ENCODE measurements at places on chromosomes 5 and 9. TPM values are rescaled to one million over a fixed set of nuclear protein-coding genes. Genes with fewer than 3 reads are reported as not detected.

FRMPD1 gene
- total RNA-seq, result not detected

SPATA31E1 gene
- not detected for total RNA-seq

PSMD5 gene
- total RNA-seq, result 38.9 TPM

PAM gene
- total RNA-seq, result 115 TPM

THOC3 gene
- total RNA-seq, result 64.7 TPM

ACTBL2 gene
- 1.7 TPM for total RNA-seq

PITX1 gene
- 10.3 TPM for total RNA-seq

ENC1 gene
- 70.8 TPM for total RNA-seq

SHISAL2B gene
- total RNA-seq, result not detected

TGFBI gene
- total RNA-seq, result 483 TPM

FOXI1 gene
- not detected for total RNA-seq

HACD4 gene
- total RNA-seq, result 2.8 TPM

KCNMB1 gene
- total RNA-seq, result not detected

TMEFF1 gene
- 0.90 TPM for total RNA-seq

IL4 gene
- not detected for total RNA-seq

STKLD1 gene
- total RNA-seq, result 0.28 TPM

BARHL1 gene
- total RNA-seq, result not detected

DOCK2 gene
- 1.4 TPM for total RNA-seq

TRIM23 gene
- 33.1 TPM for total RNA-seq

LCNL1 gene
- total RNA-seq, result not detected

SLC28A3 gene
- total RNA-seq, result 1.9 TPM

MCIDAS gene
- total RNA-seq, result not detected

FGFR4 gene
- total RNA-seq, result 0.90 TPM

TAF11L13 gene
- total RNA-seq, result not detected

EQTN gene
- not detected for total RNA-seq

SLC36A2 gene
- total RNA-seq, result not detected

UBE2QL1 gene
- not detected for total RNA-seq

TAS2R1 gene
- not detected for total RNA-seq

CATSPER3 gene
- under 0.01 TPM for total RNA-seq

SEC61B gene
- 180 TPM for total RNA-seq

ELL2 gene
- total RNA-seq, result 92.5 TPM

GRM6 gene
- not detected for total RNA-seq

All from IMR-90 (cell line).